ENCODE measurements at places on chromosomes 16 and 17.

DNA sequence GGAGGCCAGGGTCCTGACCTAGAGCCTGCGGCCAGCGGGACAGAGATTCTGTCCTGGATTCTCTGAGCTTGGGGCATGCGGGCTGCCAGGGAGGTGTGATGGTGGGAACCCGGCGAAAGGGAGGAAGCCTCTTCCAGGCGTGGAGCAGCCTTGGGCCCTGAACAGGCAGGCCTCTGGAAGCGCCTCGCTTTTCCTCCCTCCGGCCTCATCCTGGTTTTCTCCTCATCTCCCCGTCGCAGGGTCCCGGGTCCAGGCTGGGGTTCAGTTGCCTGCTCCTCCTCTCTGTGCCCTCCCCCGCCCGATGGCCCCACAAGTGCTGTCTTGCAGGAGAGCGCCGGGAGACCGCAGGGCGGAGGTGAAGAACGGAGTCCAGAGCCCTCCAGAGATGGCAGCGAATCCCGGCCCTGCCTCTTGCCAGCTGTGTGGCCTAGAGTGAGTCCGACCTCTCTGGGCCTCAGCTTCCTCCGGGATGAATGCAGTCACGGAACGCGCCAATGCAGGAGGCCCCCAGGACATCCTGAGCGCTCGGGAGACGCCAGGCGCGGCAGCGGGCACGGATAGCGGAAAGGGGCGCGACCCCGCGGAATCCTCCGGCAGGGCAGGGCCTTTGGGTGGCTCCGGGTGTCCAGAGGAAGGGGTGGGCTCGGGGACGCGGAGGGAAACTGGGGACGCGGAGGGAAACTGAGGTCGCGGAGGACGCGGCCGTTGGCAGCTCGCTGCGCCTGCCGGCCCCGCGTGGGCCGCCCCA lies 553 bp upstream of the RAB11FIP4 start:
- no peak for DNase-seq

DNA sequence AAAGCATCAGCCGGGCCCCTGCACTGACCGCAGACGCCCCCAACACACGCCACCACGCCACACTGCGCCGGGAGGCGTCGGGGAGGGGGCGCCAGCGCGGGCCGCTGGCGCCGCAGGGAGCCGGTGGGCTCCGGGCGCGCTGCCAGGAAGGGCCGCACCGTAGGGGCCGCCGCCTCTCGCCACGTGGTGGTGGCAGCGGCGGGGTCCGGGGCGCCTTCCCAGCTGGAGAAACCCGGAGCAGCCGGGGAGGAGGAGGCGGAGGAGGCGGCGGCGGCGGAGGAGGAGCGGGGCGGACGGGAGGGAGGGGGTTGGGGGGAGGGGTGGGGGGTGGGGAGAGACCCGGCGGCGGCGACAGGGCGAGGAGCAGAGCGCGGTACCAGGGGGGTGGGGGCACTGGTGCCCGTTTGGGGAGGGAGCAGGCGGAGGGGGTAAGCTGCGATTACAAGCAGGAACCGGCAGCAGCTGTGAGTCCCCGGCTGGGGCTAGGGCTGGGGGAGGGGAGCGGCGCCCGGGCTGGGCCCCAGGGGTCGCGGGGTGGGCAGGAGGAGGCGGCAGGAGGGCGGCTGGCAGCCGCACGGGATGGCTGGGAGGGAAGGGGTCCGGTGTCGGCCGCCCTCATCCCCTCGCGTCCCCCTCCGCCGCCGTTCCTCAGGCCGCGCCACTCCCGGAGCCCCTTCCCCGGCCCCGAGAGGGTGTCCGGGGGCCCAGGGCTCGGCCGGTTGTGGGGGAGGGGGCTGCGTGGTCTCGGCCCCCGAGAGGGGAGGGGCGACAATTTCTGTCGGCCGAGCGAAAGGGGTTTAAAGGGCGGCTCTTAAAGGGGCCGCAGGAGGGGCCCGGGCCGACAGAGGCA lies at the start of gene TBKBP1:
TSS of gene TBKBP1 (plus strand) at position 431 of the 850 bp plus-strand sequence. CDS start 1,952 bp downstream, outside the sequence.
- DNase-seq = peak; percentile 24

DNA sequence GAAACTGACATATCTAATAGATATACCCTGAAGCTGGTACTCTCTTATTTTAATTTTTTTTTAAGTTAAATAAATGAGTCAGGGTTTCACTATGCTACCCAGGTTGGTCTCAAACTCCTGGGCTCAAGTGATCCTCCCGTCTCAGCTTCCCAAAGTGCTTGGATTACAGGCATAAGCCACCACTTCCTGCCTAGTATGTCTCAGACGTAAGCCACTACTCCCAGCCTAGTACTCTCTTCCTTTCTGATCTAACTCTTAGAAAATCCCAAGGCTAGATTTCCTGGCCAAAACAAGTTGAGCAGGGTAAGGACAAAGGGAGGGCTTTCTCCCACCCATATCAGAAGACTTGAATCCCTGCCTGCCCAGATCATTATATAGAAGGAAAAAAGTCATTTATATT lies 33.7 kb downstream of the HOXB1 start:
- no peak for DNase-seq

DNA sequence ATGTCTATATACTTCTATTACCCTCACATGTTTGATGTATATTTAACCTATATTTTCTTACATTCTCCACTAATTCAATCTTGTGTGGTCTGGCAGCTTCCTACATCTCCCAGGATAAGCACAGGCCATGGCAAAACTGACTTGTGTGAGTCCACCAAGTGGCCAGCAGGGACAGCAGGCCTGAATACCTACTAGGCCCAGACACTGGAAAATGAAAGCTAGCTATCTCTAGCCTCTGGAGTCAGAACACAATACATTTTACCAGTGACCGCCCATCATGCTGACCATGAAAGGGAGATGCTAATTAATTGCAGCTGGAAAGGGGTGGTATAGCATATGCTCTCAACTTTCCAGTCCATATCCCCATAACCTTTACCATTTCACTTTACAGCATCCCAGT lies 132.3 kb downstream of the PCTP start:
- DNase-seq = no peak

Measured in activated naive CD4-positive, alpha-beta T cell (primary cell).